ENCODE measurements at places on chromosomes 6 and 20.
A peak's percentile ranks its signal among the peaks of the same experiment; 100 is the strongest.

GRCh38 chr6:34916348-34916967 lies 27.4 kb downstream of the ANKS1A start:
- H3K27ac ChIP-seq = no peak overlapping the region
- H3K27me3 ChIP-seq = no peaks in the 10 kb centered on the region
- no peak for DNase-seq
- no peak overlapping the region for H3K4me3 ChIP-seq
- no peaks in the 10 kb centered on the region for H3K36me3 ChIP-seq
- H3K4me1 ChIP-seq = no peaks in the 10 kb centered on the region

DNA sequence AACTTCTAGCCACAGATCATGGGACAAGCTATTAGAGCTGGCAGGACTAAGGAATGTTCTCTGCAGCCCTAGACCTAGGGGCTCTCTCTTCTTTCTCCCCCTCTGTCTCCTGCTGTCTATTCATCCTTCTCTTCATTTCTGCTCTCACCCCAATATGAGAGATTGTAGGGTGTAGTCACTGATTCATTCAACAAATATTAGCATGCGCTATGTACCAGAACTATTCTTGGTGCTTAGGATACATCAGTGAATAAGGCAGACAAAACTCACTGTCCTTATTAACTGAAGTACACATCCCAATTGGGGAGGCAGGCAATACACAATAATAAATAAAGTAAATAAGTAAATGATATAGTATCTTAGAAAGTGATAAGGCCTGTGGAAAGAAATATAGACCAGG lies 14.7 kb upstream of the SIRPB2 start:
- no peaks in the 10 kb centered on the region for H3K4me1 ChIP-seq
- H3K36me3 ChIP-seq = no peaks in the 10 kb centered on the region
- H3K4me3 ChIP-seq = no peak overlapping the region
- no peak for DNase-seq

- H3K27ac ChIP-seq = no peak overlapping the region
- H3K36me3 ChIP-seq = no peaks in the 10 kb centered on the region
- no peaks in the 10 kb centered on the region for H3K4me1 ChIP-seq
- DNase-seq = peak; percentile 80
- no peak overlapping the region for H3K4me3 ChIP-seq
These were observed 392.7 kb upstream of the MAN1A1 start for GRCh38 chr6:119742188-119742803.

GRCh38 chr6:159002432-159003155 lies 2.6 kb upstream of the RSPH3 start:
- H3K4me1 ChIP-seq = peaks cover 9% of the 10 kb centered on the region
- H3K36me3 ChIP-seq = no peaks in the 10 kb centered on the region
- DNase-seq = no peak
- H3K27me3 ChIP-seq = no peaks in the 10 kb centered on the region
- H3K27ac ChIP-seq = no peak overlapping the region

- no peaks in the 10 kb centered on the region for H3K27me3 ChIP-seq
- no peak overlapping the region for H3K4me3 ChIP-seq
- no peak for DNase-seq
- H3K27ac ChIP-seq = no peak overlapping the region
- no peaks in the 10 kb centered on the region for H3K36me3 ChIP-seq
- no peaks in the 10 kb centered on the region for H3K4me1 ChIP-seq
These were observed 23.9 kb upstream of the TINAG start for GRCh38 chr6:54284161-54284860.

GRCh38 chr20:52289956-52290565 lies 98.5 kb upstream of the ZFP64 start:
- no peaks in the 10 kb centered on the region for H3K36me3 ChIP-seq
- H3K27me3 ChIP-seq = no peaks in the 10 kb centered on the region
- DNase-seq = no peak

DNA sequence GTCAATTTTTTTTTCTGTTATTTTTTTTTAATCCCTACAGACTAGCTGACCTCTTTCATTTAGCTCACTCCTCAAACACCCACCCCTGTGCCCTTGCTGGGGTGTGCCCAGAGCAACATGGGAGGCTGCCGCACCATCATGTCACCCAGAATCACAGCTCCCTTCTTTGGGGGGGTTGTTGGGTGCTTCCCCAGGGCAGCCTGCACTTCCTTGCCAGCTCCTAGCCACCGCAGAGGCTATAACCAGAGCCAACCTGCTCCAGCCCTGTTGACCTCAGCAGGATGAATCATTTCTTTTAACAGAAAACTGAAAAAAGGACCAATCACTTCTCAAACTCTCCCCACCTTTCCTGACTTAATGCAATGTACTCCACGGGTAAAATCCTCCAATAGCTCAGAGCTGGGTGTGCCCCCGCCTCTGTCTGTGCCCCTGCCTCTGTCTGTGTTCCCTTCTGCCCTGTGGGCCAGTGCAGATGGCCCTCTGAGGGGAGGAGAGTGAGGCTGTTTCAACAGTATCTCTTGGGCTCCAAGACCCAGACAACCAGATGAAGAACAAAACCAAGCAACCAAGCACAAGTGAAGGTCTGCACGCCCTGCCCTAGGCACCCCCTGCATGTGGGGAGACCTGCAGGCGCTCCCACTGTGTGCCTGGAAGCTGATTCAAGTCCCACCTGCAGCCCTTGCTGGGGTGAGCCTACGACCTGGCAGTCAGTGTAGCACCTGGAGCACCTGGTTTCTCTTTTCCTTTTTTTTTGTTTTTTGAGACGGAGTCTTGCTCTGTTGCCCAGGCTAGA lies 67.7 kb downstream of the PYGB start:
- no peak overlapping the region for H3K4me3 ChIP-seq
- DNase-seq = no peak
- no peaks in the 10 kb centered on the region for H3K36me3 ChIP-seq
- no peaks in the 10 kb centered on the region for H3K27me3 ChIP-seq

GRCh38 chr6:5778317-5778857 lies 228.3 kb downstream of the NRN1 start:
- no peak for DNase-seq
- H3K4me3 ChIP-seq = no peak overlapping the region
- H3K27ac ChIP-seq = no peak overlapping the region
- no peaks in the 10 kb centered on the region for H3K36me3 ChIP-seq
- H3K4me1 ChIP-seq = no peaks in the 10 kb centered on the region
- H3K27me3 ChIP-seq = peaks cover 23% of the 10 kb centered on the region

DNA sequence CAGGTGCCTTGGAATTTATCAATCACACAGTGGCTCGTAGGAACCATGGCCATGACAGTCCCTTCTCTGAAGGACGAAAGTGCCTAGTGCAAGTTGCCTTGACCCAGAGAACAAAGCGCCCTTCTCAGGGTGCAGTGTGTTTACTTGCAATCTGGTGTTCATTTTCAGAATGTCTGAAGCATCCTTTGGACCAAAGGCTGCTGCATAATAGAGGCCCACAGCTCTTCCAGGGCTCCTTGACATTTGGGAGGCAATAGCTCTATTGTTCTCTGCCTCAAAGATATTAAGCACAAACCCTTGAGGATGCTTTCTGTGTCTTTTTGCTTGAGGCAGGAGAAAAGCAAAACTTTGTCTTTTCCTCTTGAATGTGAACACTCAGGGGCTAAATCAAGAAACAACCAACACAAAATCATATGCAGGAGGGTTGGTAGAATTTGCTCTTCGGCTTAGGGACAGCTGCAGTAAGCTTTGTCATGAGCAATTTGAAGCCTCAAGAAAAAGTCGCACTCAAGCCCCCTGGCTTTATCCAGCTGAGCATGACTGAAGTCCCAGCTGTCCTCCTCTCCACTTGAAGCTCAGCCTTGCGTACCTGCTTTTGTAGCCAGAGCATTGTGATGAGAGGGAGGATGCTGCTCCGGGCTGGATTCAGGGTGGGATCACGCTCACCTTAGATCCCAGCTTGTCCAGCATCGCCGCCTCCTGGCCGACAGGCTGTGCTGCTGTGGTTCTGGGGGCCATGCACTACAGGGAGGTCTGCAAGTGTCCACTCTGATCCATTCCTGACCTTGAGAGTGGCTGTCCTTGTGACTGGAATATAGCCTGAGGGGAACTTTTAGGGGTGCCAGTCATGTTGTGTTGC lies 495.4 kb downstream of the CDH26 start:
- no peaks in the 10 kb centered on the region for H3K27me3 ChIP-seq
- H3K4me3 ChIP-seq = no peak overlapping the region
- no peaks in the 10 kb centered on the region for H3K36me3 ChIP-seq
- DNase-seq = peak; percentile 8
- H3K4me1 ChIP-seq = no peaks in the 10 kb centered on the region
- H3K27ac ChIP-seq = no peak overlapping the region

- DNase-seq = no peak
- no peaks in the 10 kb centered on the region for H3K36me3 ChIP-seq
- H3K4me3 ChIP-seq = no peak overlapping the region
- no peaks in the 10 kb centered on the region for H3K4me1 ChIP-seq
- H3K27ac ChIP-seq = no peak overlapping the region
These were observed 253.9 kb downstream of the SLC24A3 start for GRCh38 chr20:19466206-19466928.

- H3K36me3 ChIP-seq = no peaks in the 10 kb centered on the region
- H3K4me3 ChIP-seq = no peak overlapping the region
- peaks cover 6% of the 10 kb centered on the region for H3K4me1 ChIP-seq
- H3K27me3 ChIP-seq = peaks cover 6% of the 10 kb centered on the region
- no peak for DNase-seq
These were observed 22.0 kb downstream of the C6orf15 start for GRCh38 chr6:31090275-31090972.

GRCh38 chr6:4973415-4973814 lies 30.4 kb downstream of the RPP40 start:
- H3K4me3 ChIP-seq = no peak overlapping the region
- H3K36me3 ChIP-seq = no peaks in the 10 kb centered on the region
- peaks cover 8% of the 10 kb centered on the region for H3K4me1 ChIP-seq
- H3K27ac ChIP-seq = no peak overlapping the region
- no peak for DNase-seq

GRCh38 chr6:170176136-170176897 lies 114.6 kb downstream of the DLL1 start:
- H3K27ac ChIP-seq = no peak overlapping the region
- H3K36me3 ChIP-seq = no peaks in the 10 kb centered on the region
- H3K4me1 ChIP-seq = no peaks in the 10 kb centered on the region

DNA sequence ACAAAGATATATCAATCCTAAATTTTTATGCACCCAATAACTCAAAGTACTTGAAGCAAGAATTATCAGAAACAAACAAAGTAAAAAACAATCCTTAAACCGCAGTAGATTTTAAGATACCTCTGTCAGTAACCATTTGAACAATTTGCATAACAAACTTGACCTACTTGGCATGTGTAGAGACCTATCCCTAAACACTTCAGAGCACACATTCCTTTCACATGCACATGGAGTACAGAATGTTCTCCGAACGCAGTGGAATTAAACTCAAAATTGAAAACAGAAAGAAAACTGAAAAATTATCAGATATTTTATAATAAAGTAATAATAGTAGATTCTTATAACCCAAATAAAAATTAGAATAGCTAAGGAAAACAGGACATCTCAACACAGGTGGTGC lies 162.6 kb upstream of the THBS2 start:
- H3K36me3 ChIP-seq = no peaks in the 10 kb centered on the region
- no peaks in the 10 kb centered on the region for H3K4me1 ChIP-seq
- no peak overlapping the region for H3K4me3 ChIP-seq
- H3K27me3 ChIP-seq = peaks cover 18% of the 10 kb centered on the region

- peak; percentile 31 for DNase-seq
- no peak overlapping the region for H3K4me3 ChIP-seq
- no peaks in the 10 kb centered on the region for H3K36me3 ChIP-seq
- H3K4me1 ChIP-seq = no peaks in the 10 kb centered on the region
These were observed 49.2 kb downstream of the GMDS start for GRCh38 chr6:2196079-2196679.

DNA sequence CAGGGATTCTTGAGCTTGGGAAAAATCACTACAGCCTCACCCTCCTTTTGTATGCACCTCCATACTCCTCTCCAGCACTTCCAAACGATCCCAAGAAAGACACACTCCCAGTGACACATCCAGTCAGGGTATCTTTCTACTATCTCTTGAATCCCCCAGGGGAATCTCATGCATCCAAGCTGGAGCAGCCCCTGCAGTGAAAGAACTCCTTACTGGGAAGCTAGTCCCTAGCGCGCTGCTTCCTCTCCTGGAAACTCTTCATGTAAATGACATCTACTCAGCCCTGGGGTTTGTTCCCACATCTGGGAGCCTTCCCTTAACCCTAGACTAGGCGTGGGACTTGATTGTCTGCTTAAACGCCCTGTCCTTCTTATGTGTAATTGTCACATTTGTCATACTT lies 329.1 kb upstream of the QKI start:
- no peak overlapping the region for H3K27ac ChIP-seq
- no peaks in the 10 kb centered on the region for H3K4me1 ChIP-seq
- no peaks in the 10 kb centered on the region for H3K27me3 ChIP-seq
- H3K36me3 ChIP-seq = no peaks in the 10 kb centered on the region
- DNase-seq = no peak

DNA sequence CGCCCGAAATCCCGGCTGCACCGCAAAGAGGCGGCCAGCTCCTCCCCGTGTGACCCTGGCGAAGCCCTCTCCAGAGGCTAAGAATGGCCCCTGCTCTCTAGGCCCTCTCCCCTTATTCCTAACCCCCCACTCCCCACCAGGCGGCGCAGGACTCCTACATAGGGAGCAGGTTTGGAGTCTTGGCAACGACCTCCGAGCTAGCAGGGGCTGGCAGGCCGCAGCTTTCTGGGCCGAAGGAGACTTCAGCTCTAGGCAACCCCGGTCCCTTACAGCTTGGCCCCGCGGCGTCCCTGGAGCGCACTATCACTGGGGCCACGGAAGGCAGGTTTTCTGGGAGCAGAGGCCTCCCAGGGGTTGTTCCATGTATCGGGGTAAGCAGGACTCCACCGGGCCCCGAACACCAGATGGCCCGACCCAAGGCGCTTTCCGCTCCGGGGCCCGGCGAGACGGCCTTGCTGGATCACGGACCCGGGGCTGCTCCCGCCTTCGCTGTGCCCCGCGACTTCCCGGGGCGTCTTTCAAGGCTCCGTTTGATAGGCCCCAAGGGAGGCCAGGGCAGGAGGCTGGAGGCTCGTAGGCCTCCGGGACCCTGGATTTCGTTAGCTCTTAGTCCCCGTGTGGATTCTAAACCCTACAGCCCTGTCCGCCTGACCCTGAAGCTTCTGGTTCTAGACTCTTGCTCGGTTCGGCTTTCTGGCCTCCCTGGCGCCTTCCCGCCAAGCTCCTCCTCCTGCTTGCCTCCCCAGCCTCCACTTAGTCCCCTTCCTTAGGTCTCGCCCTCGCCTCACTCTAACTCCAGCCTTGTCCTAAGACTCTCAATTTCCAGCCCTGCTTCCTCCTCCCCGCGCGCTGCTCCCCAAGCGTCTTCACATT lies 1.9 kb downstream of the SLC32A1 start:
- DNase-seq = peak; percentile 79
- no peak overlapping the region for H3K4me3 ChIP-seq
- H3K4me1 ChIP-seq = peaks cover 6% of the 10 kb centered on the region
- H3K36me3 ChIP-seq = no peaks in the 10 kb centered on the region

DNA sequence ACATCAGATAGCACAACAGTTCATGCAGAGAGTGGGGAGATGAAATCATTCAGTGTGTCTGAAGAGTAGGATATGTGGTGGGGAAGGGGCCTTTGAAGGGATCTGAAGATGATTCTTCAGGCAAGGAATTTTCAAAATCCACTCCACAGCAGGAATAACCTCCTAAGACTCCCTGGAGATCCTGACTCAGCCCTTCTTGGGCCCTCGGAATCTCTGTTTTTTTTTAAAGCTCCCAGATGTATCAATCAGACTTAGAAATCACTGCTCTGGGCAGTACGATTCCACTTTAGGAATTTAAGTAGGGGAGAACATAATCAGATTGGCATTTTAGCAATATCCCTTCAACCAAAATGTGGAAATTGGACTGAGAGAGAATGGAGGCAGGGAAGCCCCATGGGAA lies 55.5 kb downstream of the RIOK1 start:
- H3K36me3 ChIP-seq = no peaks in the 10 kb centered on the region
- DNase-seq = no peak
- no peak overlapping the region for H3K27ac ChIP-seq
- no peaks in the 10 kb centered on the region for H3K4me1 ChIP-seq
- peaks cover 51% of the 10 kb centered on the region for H3K27me3 ChIP-seq
- no peak overlapping the region for H3K4me3 ChIP-seq

- no peak overlapping the region for H3K4me3 ChIP-seq
- H3K27me3 ChIP-seq = no peaks in the 10 kb centered on the region
- H3K4me1 ChIP-seq = no peaks in the 10 kb centered on the region
- H3K36me3 ChIP-seq = no peaks in the 10 kb centered on the region
These were observed 153.3 kb upstream of the ARG1 start for GRCh38 chr6:131419702-131420101.

Data from K562 (cell line).